Tibial artery (tissue), 4 donors: ENCODE measurements at places on chromosomes 16 and 17.

DNA sequence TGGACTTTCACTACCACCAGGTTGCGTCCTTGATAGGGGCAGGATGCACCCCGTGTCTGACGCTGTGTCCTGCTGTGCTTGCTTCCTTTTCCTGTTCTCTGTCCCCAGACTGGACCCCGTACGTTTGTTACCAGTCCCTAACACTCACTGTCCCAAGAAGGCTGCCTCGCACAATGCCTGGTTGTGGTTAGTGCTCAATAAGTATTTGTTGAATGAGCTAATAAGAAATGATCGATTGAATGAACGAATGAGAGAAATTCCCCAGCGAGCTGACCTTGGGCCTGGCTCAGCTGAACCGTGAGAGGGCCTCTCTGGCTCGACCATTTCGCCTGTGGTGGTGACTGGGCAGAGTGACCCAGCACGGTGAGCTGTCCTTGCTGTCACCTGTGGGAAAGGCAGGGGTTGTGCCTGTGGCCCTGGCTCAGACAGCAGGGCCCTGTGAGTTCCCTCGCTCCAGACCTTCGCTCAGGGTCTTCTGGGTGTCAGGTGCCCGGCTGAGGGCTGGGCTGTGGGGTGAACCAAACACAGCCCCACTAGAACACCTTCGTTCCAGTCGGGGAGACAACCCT lies 20.9 kb downstream of the CMIP start:
- no peak for DNase-seq
- no peak overlapping the region for H3K27ac ChIP-seq
- H3K4me1 ChIP-seq, result no peaks in the 10 kb centered on the region
- H3K4me3 ChIP-seq, result no peak overlapping the region
- H3K27me3 ChIP-seq, result no peaks in the 10 kb centered on the region

DNA sequence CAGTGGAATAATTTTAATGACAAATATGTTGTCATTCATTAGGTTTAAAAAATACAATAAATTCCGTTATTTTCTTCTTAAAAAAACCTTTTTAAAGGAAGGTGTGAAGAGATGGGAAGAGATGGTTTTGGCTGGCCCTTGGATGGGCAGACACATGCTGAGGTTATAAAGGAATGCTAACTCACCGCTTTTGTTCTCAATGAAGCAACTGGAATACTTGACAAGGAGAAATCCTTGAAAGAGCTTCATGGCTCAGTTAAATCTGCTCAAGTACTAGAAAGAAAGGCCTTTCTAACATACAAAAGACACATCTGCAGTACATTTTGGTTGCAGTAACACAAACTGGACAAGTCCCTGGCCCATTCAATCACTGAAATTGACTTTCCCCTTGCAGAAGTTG lies 158.3 kb upstream of the KCNJ16 start:
- H3K4me1 ChIP-seq, result peaks cover 5% of the 10 kb centered on the region
- H3K36me3 ChIP-seq, result no peaks in the 10 kb centered on the region
- no peak overlapping the region for H3K27ac ChIP-seq
- H3K27me3 ChIP-seq, result no peaks in the 10 kb centered on the region
- no peak for DNase-seq

GRCh38 chr16:56898847-56899246 lies 33.1 kb upstream of the HERPUD1 start:
- no peaks in the 10 kb centered on the region for H3K4me1 ChIP-seq
- no peak overlapping the region for H3K4me3 ChIP-seq
- H3K27ac ChIP-seq, result no peak overlapping the region
- H3K27me3 ChIP-seq, result no peaks in the 10 kb centered on the region
- H3K36me3 ChIP-seq, result no peaks in the 10 kb centered on the region

GRCh38 chr17:74078363-74078941 lies 125.0 kb upstream of the RPL38 start:
- H3K36me3 ChIP-seq, result no peaks in the 10 kb centered on the region
- H3K27me3 ChIP-seq, result peaks cover 18% of the 10 kb centered on the region
- no peak overlapping the region for H3K4me3 ChIP-seq

DNA sequence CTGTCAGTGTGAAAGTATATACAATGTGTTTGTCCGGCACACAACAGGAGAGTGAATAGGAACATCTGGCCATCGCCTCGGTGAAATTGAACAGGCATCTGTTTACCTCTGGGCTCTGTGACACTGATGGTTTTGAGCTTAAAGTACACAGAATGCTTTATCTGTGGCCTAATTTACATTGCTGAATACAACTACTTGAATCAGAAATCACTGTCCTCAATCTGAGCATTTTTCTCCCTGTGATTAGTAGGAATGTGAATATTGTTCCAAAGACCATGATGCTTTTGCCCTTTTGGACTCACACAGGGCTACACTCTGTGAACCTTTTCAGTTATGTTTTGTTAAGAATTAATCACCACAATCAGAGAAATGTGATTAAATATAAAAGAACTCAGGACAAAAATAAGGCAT lies 323.0 kb upstream of the TBX2 start:
- no peak overlapping the region for H3K4me3 ChIP-seq
- no peak for DNase-seq
- no peak overlapping the region for H3K27ac ChIP-seq
- H3K36me3 ChIP-seq, result peaks cover 4% of the 10 kb centered on the region
- H3K27me3 ChIP-seq, result no peaks in the 10 kb centered on the region
- no peaks in the 10 kb centered on the region for H3K4me1 ChIP-seq
